Stimulated activated CD8-positive, alpha-beta memory T cell treated with anti-CD3 and anti-CD28 coated beads, Interleukin-7, amount 100 ng/mL, for 1 hour (primary cell): ENCODE measurements at places on chromosomes 2 and 18.

DNA sequence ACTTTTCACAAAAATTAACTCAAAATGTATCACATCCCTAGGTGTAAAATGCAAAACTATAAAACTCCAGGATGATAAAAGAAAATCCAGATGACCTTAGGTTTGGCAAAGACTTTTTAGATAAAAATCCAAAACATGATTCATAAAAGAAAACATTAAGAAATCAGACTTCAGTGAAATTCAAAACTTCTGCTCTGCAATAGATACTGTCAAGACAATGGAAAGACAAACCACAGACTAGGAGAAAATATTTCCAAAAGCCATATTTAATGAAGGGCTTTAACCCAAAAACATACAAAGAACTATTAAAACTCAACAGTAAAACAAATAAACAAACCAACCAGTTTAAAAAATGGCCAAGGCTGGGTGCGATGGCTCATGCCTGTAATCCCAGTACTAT lies 173.6 kb upstream of the SPOPL start:
- DNase-seq: no peak

DNA sequence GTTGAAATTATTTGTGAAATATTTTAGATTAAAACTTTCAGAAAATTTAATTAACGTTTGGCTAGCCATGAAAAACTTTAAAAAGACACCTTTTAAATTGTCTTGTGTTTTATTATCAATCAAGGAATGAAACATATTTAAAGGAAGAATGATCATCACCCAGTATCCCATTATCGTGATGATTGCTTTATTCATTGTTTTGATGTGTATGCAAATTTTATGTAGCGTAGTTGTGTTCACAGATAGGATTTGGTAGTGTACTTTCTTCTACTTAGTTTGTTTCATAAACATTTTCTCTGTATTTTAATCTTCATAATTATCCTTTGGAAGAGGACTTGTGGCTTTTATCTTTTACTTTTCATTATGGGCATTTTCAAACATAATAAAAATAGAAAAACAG lies 7.8 kb downstream of the GRHL1 start:
- DNase-seq: no peak

- no peak for DNase-seq
Measured at GRCh38 chr18:64134044-64134747, 14.7 kb downstream of the LINC00305 start.

DNA sequence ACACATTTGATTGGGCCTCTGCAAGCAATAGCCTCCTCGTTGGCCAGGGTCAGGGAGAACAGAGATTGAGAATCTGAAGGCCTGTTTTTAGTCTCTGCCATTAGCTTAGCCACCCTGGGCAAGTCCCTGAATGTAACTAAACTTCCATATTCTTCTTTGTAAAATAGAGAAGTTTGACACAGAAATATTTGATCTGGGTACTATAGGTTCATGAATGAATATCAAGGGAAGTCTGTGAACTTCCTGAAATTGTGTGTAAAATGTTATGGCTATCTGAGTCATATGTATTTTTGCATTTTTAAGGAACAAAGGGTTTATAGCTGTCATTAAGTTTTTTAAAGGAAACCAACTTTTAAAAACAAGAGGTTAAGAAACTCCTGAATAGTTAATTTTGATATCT lies 23.2 kb downstream of the RND3 start:
- no peak for DNase-seq

DNA sequence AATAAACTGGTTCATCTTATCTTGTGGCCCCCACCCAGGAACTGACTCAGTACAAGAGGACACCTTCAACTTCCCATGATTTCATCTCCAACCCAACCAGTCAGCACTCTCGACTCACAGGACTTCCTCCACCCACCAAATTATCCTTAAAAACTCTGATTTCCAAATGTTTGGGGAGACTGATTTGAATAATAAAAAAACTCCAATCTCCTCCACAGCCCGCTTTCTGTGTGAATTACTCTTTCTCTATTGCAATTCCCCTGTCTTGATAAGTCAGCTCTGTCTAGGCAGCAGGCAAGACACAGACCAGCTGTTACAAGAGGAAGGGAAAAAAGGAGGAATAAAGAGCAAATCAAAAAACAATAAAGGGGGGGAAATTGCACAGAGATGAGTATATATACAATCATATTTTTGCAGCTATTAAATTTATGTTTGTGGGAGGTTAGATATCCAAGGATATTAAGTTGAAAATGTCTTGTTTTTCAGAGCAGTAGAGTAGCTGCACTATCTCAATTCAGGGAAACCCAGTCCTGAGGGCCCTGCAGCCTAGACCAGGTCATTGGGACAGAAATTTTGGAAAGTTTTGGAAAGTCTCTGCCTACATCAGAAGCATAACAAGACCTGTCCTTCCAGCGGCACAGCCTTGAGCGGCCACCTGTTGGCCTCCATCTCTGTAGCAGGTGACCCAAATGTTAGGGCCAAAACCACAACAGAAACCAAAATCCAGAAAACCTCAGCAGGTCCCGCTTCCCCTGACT lies 32.8 kb upstream of the SIGLEC15 start:
- DNase-seq: no peak

DNA sequence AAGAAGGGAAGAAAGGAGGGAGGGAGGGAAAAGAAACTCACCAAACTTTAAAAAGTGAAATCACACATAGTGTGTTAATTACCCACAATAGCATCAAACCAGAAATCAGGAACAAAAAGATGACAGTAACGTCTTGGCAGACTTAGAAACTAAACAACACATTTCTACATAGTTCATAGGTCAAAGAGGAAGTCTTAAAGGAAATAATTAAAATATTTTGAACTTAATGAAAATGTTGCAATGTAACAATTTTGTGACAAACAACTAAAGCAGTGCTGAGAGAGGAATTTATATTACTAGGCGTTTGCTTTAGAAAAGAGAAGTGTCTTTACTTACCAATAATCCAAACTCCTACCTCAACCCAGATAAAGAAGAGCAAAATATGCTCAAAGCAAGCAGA lies 505.0 kb upstream of the ID2 start:
- no peak for DNase-seq

DNA sequence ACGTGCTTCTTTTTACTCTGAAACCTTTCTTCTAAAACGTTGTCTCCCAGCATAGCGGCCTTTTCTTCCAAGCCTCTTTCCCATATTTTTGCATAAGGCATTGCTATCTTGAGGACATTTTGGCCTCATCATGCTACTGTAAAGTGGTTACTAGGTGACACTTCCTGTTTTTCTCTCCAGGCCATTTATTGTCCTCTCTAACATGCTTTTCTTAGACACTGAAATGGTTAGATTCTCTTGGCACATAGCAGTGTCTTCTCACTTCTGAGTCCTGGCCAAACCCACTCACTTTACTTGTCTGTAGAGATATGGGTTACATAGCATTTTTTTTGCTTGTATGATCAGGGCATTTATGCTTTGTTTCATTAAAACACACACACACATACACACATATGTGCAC lies 50.1 kb upstream of the KCNH7 start:
- DNase-seq: no peak

- DNase-seq: no peak
Measured at GRCh38 chr2:46385786-46386577, 88.8 kb downstream of the EPAS1 start.

DNA sequence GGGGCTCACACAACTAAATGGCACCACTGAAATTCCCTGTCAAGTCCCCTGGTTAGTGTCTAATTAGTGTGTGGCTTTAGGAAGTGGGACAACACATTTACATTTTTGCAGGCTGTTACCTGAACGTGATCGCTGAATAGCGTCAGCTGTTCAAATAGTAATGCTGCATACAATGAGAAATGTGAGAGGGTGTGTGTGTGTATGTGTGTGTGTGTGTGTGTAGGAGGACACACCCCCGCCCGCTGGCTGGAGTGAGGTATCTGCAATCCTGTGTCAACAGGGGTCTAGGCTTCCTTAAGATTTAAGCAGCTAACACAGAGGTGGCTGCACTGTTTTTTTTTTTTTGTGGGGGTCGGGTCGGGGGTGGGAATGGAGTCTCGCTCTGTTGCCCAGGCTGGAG lies 4.8 kb upstream of the LYPD6B start:
- DNase-seq: no peak

- no peak for DNase-seq
Measured at GRCh38 chr2:62845256-62845655, 139.7 kb downstream of the EHBP1 start.

DNA sequence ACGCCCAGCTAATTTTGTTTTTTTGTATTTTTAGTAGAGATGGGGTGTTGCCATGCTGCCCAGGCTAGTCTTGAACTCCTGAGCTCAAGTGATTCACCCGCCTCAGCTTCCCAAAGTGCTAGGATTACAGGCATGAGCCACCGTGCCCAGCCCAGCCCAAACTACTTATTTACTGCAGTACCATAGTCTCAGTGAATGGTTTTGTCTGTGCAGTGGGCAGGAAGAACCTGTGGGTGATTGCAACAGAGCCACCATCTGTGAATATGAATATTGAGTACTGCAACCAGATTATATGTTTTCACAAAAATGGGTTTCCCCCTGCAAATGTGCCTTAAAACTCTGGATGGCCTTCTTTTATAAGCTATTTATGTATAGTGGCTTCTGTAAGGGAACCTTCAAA lies 9.1 kb downstream of the MPPE1 start:
- no peak for DNase-seq

DNA sequence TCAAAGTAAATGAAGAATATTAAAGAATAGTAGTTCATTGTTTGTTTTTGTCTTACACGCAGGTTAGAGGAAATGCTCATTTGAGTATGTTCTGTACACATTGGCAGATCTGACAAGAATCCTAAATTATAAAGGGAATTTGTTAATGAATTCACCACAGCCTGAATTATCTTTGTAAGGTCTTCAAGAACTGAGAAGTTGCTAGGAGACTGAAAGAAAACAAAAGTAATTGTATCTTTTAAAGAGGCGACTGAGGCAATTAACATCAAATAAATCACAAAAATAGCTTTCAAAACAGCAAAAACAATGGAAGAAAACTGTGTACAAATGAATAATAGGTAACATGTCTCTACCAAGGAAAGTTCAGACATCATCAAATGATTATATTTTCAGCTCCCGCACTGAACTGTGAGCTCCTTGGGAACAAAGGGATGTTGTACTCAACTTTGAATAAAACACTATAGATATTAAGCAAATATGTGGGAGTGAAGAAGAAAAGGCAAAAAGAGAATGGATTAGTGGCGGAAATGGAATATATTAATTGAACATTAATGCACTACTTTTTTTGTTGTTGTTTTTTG lies 51.7 kb upstream of the ATIC start:
- no peak for DNase-seq

DNA sequence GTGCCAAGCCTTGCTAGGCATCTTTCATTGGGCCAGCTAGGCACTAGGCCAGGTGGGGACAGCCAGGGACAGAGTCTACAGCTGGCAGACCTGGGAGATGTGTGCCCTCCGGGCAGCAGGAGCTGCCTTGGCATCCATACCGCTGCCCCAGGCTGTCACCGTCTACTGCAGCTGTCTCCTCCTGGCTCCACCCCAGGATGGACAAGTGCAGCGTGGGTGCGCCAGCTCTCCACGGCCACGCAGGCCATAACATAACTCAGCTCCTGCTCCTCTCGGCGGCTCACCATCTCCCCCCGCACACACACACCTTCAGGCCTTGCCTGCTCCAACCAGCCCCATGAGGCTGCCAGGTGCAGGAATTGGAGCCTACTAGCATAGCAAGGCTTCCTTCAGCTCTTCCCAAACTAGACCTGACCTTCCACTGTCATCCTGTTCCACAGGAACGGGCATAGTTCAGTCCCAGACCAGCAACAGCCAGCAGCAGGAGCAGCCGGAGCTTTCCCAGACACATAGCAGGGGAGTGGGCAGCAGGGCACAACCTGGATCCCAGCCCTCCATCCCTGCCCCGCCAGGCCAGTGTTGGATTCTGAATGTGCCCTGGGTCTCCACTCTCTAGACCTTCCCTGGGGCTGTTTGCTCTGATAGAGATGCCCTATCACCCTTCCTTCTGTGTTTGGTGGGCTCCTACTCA lies 2.5 kb upstream of the ADRA2B start:
- DNase-seq: no peak

DNA sequence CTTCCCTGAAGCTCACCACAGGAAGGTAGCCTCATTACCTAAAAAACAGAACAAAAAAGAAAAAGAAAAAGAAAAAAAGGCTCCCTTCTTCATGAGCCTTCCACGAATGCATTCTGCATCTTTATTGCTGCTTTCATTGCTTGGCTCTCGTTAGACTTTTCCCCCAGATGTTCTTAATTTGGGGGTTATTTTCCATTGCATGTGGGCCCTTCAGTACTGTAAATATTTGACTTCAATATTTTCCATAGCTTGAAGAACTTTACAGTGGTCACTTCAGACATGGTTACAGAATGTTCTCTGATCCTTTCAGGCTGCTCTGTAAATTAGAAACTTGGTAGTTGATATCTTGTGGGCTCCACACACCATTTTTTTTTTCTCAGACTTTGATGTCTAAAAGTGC lies 65.6 kb upstream of the COPS8 start:
- DNase-seq: no peak

DNA sequence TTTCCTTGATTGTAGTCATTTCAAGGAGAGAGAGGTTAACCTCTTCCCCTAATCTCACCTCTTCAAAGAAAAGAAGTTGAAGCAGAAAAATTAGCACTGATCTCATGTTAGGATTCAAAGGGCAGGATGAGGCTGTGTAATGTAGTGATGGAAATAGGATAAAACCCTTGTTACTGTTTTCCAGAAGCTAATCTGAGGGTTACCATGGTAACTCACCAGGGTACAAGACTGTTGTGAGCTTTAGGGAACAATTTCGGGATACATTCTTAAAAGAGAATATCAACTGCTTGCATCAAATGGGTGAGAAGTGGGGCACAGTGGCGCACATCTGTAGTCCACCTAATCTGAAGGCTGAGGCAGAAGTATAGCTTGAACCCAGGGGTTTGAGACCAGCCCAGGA lies 64.9 kb upstream of the SLC39A10 start:
- DNase-seq: no peak

DNA sequence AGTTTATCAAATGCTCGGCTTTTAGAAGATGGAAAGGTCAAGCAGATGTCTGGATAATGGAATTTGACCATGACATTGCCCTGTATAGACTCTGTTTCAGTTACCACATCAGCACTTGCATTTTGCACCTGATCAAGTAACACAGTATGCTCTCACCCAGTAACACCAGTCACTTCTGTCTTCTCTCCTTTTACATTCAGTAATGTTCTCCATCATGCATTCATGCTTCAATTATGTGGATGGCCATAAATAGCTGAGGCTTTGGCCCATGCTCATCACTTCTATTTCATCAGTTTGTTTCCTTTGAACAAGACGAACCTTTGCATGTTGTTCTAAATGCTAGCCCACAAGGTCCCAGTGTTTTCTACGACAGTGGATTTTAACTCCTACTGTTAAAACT lies 322.9 kb upstream of the ACVR2A start:
- DNase-seq: no peak

GRCh38 chr2:165105926-165106325 lies 97.9 kb downstream of the SCN3A start:
- DNase-seq: no peak
